ENCODE measurements at places on chromosomes 13 and 19. TPM values are rescaled to one million over a fixed set of nuclear protein-coding genes. Genes with fewer than 3 reads are reported as not detected.

DNA sequence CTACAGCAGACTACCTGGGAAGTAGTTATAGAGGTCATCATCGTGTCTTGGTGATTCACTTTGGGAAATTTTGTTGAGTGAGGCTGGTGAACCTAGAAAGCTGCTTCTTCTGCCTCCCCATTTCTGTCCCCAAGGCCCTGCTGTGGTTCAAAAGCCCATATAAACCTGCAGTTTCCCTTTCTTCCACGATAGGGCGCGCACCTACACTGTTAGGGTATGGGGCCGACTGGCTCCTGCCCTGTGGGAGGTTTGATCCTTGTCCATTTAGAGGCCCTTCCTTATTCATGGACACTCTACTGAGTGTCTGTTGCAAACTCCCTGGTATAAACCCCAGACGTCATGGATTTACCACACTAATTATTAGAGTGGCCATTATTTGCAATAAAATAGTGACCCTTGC is 191.8 kb downstream of the GGACT start:
- H3K27ac ChIP-seq = no peak overlapping the region
- no peak overlapping the region for H3K4me3 ChIP-seq
- no peak for DNase-seq
- no peaks in the 10 kb centered on the region for H3K36me3 ChIP-seq

DNA sequence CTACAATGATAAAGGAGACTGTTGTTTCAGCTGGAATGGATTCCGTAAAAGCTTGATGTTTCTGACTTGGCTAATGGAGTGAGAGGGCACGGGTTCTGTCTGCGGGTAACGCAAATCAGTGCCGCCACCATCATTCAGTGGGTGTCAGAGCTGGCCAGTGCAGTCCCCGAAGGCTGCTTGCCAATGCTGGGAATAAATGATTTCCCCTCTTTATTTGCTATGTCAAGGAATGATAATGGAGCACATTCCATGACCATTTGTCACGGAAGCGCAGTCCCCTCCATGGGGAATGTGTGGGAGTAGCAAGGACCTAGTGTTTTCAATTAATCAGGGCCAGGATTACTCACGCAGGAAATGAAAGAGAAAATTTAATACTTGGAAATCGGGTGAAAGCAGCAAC is 899.3 kb downstream of the UQCRFS1 start:
- H3K27me3 ChIP-seq = no peaks in the 10 kb centered on the region
- no peaks in the 10 kb centered on the region for H3K36me3 ChIP-seq
- no peak overlapping the region for H3K27ac ChIP-seq
- no peak for DNase-seq

GRCh38 chr13:50406831-50407230 is 391.6 kb downstream of the KCNRG start:
- H3K27me3 ChIP-seq = no peaks in the 10 kb centered on the region
- DNase-seq = no peak
- no peak overlapping the region for H3K4me3 ChIP-seq
- H3K36me3 ChIP-seq = no peaks in the 10 kb centered on the region
- H3K27ac ChIP-seq = no peak overlapping the region
- peaks cover 29% of the 10 kb centered on the region for H3K4me1 ChIP-seq

DNA sequence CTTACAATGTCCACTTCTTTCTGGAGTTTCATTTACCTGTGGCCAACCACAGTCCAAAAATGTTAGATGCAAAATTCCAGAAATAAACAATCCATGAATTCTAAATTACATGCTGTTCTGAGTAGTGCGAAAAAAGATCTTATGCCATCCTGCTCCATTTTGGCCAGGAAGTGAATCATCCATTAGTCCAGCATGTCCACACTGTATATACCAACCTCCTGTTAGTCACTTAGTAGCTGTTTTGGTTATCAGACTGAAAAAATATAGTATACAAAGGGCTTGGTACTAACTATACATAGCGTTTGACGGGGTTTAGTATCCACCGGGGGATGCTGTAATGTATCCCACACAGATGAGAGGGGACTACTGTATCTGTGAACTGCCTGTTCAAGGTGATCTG is 618.0 kb upstream of the ARGLU1 start:
- peaks cover 1% of the 10 kb centered on the region for H3K27me3 ChIP-seq
- H3K36me3 ChIP-seq = no peaks in the 10 kb centered on the region
- no peaks in the 10 kb centered on the region for H3K4me1 ChIP-seq
- H3K4me3 ChIP-seq = no peak overlapping the region
- DNase-seq = no peak
- no peak overlapping the region for H3K27ac ChIP-seq

GRCh38 chr13:93932901-93933300 is 546.6 kb downstream of the DCT start:
- no peaks in the 10 kb centered on the region for H3K4me1 ChIP-seq
- no peaks in the 10 kb centered on the region for H3K27me3 ChIP-seq
- no peaks in the 10 kb centered on the region for H3K36me3 ChIP-seq
- H3K4me3 ChIP-seq = no peak overlapping the region
- DNase-seq = no peak
- no peak overlapping the region for H3K27ac ChIP-seq

DNA sequence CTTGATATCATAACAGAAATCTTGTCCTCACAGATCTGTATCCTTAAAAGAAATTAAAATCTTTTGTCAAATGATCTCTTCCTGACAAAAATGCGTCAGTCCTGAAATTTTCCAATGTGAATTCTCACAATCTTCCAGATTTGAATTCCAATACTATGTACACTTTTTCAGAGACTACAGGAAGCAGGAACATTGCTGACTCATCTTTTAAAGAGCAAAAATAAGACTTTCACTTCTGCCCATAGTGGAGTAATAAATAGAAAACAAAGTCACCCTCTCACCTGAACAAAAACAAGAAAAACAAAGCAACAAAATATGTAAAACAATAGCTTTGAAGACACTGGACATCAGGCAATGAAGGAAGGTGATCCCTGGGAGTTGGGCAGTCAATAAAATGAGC is 167.0 kb upstream of the IPO5 start:
- H3K27ac ChIP-seq = no peak overlapping the region
- H3K36me3 ChIP-seq = no peaks in the 10 kb centered on the region
- DNase-seq = no peak
- no peaks in the 10 kb centered on the region for H3K4me1 ChIP-seq

DNA sequence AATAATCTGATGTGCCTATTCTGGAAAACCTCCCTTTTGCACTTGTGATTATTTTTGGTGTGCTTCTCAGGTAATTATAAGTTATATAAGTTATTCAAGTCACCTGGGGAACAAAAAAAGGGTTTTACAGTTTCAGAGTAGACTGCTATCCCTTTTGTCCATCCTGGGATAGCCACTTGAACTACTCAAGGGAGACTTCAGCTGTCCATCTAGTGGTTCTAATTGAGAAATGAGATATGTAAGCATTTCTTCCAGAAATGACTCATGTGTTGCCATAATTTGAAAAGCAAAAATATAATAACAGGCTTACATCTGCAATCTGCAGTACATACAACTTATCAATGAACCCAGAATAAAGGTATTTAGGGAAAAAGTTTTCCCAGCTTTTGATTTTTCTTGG is 20.4 kb downstream of the UBL3 start:
- H3K36me3 ChIP-seq = no peaks in the 10 kb centered on the region
- H3K4me1 ChIP-seq = 0 out of 2 replicates have a peak, but pooled peaks cover 6% of the 10 kb centered on the region
- no peak overlapping the region for H3K27ac ChIP-seq
- no peak for DNase-seq

DNA sequence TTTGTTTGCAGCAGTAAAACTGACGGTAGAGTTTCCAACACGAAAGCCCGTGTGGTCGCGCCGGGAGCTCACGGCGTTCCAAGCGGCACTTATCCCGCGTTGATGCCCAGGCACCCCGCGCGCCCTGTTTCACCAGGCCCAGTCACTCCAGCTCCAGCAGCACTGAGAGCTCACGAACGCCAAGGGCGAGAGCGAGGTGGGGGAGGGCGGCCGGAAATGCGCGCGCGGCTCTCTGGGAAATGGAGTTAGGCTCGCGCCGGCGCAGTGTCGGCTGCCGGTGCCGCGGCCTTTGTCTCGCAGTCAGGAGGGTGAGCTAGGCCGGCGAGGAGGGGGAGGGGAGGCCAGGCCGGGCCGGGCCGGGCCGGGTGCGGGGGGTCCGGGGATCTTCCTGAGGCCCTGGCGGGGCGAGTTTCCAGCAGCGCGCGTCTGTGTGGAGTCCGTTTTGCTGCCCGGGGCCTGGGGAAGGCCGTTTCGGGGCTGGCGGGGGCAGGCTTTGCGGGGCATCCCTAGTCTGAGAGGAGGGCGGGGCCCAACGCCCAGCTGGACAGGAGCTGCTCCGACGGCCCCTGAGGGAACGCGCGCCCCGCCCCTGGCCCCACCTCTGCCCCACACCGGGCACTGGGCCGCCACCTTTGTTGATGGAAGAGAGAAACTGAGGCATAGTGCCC is at the start of gene ZNF135:
Gene ZNF135 (plus strand): TSS at position 280 of the 668 bp plus-strand sequence. CDS start 721 bp downstream, outside the sequence.
- H3K36me3 ChIP-seq = no peaks in the 10 kb centered on the region
- H3K4me1 ChIP-seq = no peaks in the 10 kb centered on the region
- H3K4me3 ChIP-seq = no peak within 1 kb of the TSS
- no peaks in the 10 kb centered on the region for H3K27me3 ChIP-seq

DNA sequence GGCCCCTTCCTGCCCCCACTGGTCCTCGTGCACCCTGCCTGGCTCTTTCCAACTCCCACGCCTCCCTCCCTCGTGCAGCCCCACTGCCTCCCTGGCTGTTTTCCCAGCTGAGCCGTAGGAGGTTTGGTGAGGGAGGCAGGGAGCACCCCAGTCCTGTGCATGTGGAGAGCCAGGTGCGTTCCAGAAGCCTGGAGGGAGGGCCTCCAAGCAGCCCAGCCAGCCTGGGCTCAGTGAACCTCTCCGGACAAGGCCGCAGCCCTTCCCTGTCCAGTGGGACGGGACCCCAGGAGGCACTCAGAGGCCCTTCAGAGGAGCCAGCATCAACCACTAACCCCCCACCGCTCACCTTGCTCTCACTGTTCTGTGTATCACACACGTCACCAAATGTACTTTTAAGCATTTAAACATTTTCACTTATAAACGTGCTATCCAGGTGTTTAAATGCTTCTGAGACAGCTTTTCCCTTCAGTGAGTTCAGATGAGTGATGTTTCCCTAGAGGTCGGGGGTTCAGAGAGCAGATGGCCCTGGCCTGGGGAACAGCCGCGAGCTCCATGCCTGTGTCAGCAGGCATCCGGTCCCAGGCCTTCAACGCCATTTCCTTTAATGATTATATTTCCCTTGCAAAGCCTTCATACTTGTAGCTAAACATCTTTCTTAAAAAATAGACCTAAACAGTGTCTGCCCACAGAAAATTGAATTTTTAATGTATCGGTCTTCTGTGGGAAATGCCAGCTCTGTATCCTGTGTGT is 122.6 kb downstream of the ATP11A start:
- no peak for DNase-seq
- H3K4me1 ChIP-seq = no peaks in the 10 kb centered on the region
- no peaks in the 10 kb centered on the region for H3K27me3 ChIP-seq
- no peak overlapping the region for H3K27ac ChIP-seq
- no peak overlapping the region for H3K4me3 ChIP-seq
- peaks cover 36% of the 10 kb centered on the region for H3K36me3 ChIP-seq

- peaks cover 17% of the 10 kb centered on the region for H3K4me1 ChIP-seq
- no peak for DNase-seq
- H3K4me3 ChIP-seq = no peak overlapping the region
- H3K27me3 ChIP-seq = no peaks in the 10 kb centered on the region
- H3K27ac ChIP-seq = no peak overlapping the region
Measured at GRCh38 chr19:7272856-7273578, 21.2 kb downstream of the INSR start.

- H3K36me3 ChIP-seq = 0 out of 3 replicates have a peak, but pooled peaks cover 8% of the 10 kb centered on the region
- peaks cover 32% of the 10 kb centered on the region for H3K4me1 ChIP-seq
- no peaks in the 10 kb centered on the region for H3K27me3 ChIP-seq
- no peak for DNase-seq
- H3K27ac ChIP-seq = no peak overlapping the region
- peak overlapping the region; percentile 56 for H3K4me3 ChIP-seq
Measured at GRCh38 chr19:44050740-44051649, 841 bp upstream of the ZNF223 start.

DNA sequence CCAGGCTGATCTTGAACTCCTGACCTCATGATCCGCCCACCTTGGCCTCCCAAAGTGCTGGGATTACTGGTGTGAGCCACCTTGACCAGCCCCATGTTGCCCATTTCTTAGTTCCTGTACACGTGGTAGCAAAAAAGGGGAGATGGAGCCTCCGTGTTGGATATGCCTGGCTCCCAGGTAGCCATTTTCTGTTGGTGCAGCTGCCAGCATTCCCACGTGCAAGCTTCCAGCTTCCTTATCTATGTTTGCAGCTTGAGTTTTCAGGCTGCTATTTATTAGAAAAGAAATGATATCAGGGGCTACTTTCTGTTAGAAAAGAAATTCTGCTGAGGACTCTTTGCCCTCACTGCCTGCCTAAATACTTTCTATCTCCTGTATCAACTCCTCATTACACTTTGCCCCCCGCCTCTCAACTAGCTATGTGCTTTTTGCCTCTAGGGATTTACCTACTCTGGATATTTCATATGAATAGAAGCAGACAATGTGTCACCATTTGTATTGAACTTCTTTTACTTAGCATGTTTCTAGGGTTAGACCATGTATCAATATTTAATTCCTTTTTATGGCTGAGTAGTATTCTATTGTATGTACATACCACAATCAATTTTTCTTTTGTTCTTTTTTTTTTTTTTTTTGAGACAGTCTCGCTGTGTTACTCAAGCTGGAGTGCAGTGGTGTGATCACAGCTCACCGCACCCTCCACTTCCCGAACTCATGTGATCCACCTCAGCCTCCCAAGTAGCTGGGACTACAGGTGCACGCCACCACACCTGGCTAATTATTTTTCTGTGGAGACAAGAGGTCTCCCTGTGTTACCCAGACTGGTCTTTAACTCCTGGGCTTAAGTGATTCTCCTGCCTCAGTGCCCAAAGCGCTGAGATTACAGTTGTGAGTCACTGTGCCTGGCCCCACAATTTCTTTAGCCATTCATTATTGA is 3.4 kb upstream of the TMED1 start:
- H3K4me3 ChIP-seq = no peak overlapping the region
- no peaks in the 10 kb centered on the region for H3K36me3 ChIP-seq
- peaks cover 72% of the 10 kb centered on the region for H3K4me1 ChIP-seq
- no peak for DNase-seq
- no peaks in the 10 kb centered on the region for H3K27me3 ChIP-seq

DNA sequence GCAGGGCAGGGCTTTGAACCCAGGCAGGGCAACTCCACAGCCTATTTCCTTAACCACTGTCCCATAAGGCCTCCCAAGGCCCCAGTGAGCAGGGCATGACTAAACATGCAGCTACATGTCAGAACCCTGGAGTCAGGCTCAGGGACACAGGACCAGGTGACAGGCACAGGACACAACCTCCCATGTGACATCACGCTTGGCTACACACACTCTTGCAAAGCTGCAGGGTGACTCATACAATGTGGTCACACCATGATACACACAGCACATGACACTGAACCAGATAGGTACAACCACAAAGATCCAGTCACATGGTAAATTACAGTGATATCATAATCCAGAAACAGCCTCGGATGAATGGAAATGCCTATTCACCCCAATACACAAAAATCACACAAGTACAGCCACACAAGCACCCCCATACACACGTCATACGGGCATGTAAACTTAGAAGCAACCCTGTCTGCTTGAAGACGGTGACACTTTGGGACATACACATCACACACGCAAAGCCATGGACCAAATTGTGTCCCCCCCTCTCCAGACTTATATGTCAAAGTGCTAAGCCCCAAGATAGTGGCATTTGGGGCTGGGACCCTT is 14.5 kb downstream of the KLK4 start:
- no peaks in the 10 kb centered on the region for H3K4me1 ChIP-seq
- no peak overlapping the region for H3K4me3 ChIP-seq
- DNase-seq = peak; percentile 26
- no peaks in the 10 kb centered on the region for H3K27me3 ChIP-seq
- H3K36me3 ChIP-seq = no peaks in the 10 kb centered on the region

GRCh38 chr19:2636897-2637683 is 65.4 kb downstream of the GNG7 start:
- no peaks in the 10 kb centered on the region for H3K36me3 ChIP-seq
- H3K4me1 ChIP-seq = peaks cover 76% of the 10 kb centered on the region
- H3K27ac ChIP-seq = no peak overlapping the region

The PGLYRP1 gene
- total RNA-seq = not detected

The ZNF534 gene
- 0.04 TPM for total RNA-seq

The APOC4 gene
- 0.46 TPM for total RNA-seq

The EGLN2 gene
- 32.4 TPM for total RNA-seq

Data from HepG2 (cell line).